ENCODE measurements at places on chromosomes 2 and 18. TPM values are rescaled to one million over a fixed set of nuclear protein-coding genes. Genes with fewer than 3 reads are reported as not detected.

DNA sequence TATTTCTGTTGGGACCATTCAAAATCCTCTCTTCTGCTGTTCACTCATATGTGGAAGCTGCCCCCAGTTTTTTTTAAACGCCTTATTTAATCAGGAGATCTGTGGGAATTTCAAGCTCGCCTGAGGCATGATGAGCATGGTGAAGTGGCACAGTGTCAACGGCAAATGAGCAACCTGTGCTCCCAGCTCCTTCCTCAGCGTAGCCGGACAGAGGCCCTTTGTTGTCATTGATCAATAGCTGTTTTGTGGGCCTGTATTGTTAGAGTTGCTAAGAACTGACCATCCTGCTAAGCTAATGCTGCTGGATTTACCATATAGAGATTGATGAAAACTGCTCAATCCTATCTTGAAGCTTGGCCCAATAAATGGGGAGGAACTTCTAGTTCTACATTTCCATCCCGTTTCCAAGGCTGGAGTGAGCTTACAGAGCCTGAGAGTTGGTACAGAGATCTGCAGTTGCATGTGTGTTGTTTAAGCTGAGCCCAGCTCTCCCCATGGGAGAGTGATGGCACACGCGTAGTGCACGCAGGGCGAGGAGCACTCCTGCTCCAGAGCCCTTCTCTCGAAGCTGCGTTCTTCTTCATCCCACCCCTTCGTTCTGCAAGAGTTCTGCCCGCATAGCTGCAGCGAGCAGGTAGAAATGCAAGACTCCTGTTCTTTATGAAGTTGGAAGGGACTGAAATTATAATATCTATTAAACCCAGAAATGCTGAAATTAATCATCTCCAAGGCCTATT, 108.8 kb downstream of the RTN4 start:
- H3K4me1 ChIP-seq: no peaks in the 10 kb centered on the region
- H3K4me3 ChIP-seq: no peak overlapping the region
- DNase-seq: no peak
- peak overlapping the region; percentile 30 for H3K27ac ChIP-seq

DNA sequence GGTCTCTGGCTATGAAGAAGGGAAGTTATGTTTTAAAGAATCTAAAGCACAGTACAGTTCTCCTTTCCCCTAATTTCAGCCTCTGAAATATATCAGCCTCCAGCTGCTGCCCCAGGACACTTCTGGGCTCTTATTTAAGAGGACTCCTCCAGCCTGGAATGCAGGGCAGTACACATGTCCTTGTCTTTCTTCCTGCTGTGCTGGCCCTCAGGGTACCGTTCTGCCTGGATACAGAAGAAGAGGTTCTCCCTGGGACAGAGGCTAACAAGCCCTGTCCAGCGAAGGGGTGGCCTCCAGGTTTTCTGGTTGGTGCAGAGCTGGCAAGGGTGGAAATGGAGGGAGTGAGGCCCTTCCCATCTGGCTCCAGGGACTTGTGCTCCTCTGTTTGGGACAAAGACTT, 22.1 kb downstream of the MLPH start:
- H3K36me3 ChIP-seq: no peaks in the 10 kb centered on the region
- no peak for DNase-seq
- H3K27me3 ChIP-seq: no peaks in the 10 kb centered on the region
- peaks cover 8% of the 10 kb centered on the region for H3K4me1 ChIP-seq
- H3K27ac ChIP-seq: peak overlapping the region; percentile 9

DNA sequence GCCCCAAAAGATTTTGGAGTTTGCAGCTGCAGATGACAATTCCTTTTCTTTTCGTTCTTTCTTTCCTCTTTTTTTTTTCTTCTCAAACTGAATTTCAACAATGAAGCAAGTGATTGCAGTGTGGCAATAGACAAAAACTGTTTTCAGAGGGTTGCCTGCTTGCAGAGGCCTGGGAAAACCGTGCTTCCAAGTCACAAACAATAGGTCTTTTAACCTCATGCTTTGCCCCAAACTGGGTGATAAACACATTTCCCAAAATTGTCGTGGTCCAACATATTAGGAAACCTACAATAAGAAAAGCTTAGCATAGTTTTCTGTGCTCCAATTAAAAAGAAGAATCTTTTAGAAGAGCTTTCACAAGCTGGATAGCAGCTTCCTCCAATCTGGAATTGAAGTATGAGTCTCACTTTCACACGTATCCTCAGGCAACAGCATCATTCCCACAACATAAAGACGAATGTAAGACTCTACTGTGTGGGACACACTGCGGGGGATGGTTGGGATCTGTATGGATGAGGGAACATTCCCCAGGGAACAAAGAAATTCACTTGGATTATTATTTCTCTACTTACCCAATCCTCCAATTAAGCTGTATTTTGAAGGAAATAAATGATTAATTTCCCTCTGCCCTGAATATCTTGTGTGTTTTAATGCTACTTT, 656.1 kb downstream of the RNF144A start:
- H3K36me3 ChIP-seq: no peaks in the 10 kb centered on the region
- no peak for DNase-seq
- no peak overlapping the region for H3K27ac ChIP-seq

GRCh38 chr2:35343135-35343534, 1012.4 kb upstream of the CRIM1 start:
- H3K27me3 ChIP-seq: no peaks in the 10 kb centered on the region
- H3K4me1 ChIP-seq: no peaks in the 10 kb centered on the region
- no peak overlapping the region for H3K4me3 ChIP-seq
- no peak overlapping the region for H3K27ac ChIP-seq
- H3K36me3 ChIP-seq: no peaks in the 10 kb centered on the region

GRCh38 chr18:42310956-42311355, 355.9 kb downstream of the PIK3C3 start:
- no peaks in the 10 kb centered on the region for H3K27me3 ChIP-seq
- DNase-seq: no peak
- H3K27ac ChIP-seq: no peak overlapping the region
- no peaks in the 10 kb centered on the region for H3K36me3 ChIP-seq

- no peaks in the 10 kb centered on the region for H3K27me3 ChIP-seq
- no peak overlapping the region for H3K4me3 ChIP-seq
- no peak overlapping the region for H3K27ac ChIP-seq
- no peaks in the 10 kb centered on the region for H3K4me1 ChIP-seq
- no peak for DNase-seq
These were observed 487.6 kb upstream of the KLHL29 start for GRCh38 chr2:22897428-22897827.

The KCTD18 gene
- 14.7 TPM for total RNA-seq

The DCDC2C gene
- not detected for total RNA-seq

The ADGRF3 gene
- total RNA-seq: not detected
